ENCODE measurements at places on chromosomes 1 and 21. TPM values are rescaled to one million over a fixed set of nuclear protein-coding genes. Genes with fewer than 3 reads are reported as not detected.

TLR5 gene
- total RNA-seq = 7.1 TPM

- DNase-seq = no peak
Measured at GRCh38 chr21:28489821-28490350, 502.8 kb downstream of the LTN1 start.

- DNase-seq = no peak
Measured at GRCh38 chr1:109790735-109791494, 27.2 kb upstream of the EPS8L3 start.

DNA sequence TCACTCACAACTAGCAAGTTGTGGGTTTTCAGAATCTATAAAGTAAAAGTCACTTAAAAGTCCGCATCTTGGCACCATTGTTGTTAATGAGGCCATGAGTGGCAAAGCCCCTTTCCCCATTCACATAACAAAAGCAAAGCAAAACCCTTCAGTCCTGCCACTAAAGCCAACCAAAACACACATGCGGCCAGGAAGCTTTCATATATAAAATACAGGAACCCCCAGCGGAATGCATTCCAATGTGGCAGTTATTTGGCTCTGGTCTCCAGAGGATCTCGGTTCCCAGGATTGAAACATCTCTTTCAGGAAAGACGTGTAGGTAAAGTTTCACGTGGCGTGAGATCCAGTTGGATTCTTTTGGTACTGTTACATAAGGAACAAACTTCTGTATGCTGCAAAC, 2.5 kb upstream of the LBR start:
- no peak for DNase-seq

GFI1 gene
- total RNA-seq = 0.63 TPM

GRCh38 chr1:79161077-79161476, 154.5 kb upstream of the ADGRL4 start:
- no peak for DNase-seq

- no peak for DNase-seq
Measured at GRCh38 chr1:82934074-82934473, 1064.9 kb downstream of the TTLL7 start.

DNA sequence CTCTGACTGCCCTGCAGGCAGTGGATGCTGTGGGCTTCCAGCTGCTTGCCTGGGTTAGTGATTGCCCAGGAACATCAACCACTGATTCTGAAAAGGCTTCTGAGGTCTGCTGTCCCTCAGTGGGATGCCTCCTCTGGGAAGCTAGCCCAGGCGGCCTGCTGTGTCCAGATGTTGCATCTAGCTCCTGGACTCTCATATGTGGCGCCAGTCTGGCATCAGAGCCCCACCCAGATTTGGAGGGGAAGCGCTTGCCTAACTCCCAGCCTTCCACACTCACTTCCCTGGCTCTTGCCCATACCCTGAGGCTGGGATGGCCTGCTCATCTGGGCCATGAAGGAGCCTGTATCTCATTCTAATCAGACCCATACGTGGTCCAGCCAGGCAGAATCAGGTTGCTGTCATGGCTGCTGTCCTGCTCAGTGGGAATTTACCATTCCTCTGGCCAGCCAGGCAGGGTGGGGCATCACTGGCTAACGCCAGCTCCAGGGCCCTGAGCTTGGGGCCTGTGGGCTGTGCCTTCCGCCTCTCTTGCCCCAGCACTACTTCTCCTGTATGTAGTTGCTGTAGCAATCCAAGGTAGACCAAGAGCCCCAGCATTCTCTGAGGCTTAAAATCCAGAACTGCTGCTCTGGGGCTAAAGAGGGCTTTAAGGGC, 4.1 kb downstream of the CSF1 start:
- no peak for DNase-seq

GRCh38 chr1:110040548-110040947, 6.1 kb downstream of the STRIP1 start:
- DNase-seq = no peak

DNA sequence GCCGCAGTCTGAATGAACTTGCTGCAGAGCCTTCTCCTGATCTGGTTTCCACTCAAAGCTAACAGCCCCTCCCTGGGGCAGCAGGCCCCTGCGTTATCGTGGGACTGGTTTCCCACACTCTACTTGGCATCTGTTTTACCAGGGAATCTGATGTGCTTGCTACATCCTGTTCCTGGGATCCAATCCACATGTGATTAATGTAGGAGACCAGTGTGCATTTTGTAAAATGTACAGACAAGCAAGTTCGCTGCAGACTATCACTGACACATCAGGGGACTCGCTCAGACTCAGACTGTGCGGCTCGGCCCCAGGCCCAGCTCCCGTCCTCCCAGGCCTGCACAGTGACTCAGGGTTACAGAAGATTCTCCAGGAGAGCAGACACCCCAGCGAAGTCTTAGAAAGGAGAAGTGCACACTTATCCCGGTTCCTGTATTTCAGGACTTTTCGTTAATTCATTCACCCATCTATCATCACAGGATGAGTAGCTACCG, 340.1 kb downstream of the MATN1 start:
- no peak for DNase-seq

PFDN2 gene
- total RNA-seq = 19.5 TPM

GRCh38 chr1:15155888-15156741, 2.6 kb downstream of the TMEM51 start:
- no peak for DNase-seq

Data from esophagus muscularis mucosa (tissue), 4 donors.